ENCODE measurements at places on chromosomes 3 and 15.

DNA sequence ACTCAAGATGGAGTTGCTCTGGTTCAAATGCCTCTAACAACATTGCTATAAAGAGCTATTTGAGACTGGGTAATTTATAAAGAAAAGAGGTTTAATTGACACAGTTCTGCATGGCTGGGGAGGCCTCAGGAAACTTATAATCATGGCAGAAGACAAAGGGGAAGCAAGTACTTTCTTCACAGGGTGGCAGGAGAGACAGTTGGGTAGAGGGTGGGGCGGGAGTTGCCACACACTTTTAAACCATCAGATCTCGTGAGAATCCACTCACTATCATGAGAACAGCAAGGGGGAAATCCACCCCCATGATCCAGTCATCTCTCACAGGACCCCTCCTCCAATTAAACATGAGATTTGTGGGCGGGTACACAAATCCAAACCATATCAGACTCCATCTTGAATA lies 30.7 kb downstream of the MAP2K5 start:
- DNase-seq: no peak

DNA sequence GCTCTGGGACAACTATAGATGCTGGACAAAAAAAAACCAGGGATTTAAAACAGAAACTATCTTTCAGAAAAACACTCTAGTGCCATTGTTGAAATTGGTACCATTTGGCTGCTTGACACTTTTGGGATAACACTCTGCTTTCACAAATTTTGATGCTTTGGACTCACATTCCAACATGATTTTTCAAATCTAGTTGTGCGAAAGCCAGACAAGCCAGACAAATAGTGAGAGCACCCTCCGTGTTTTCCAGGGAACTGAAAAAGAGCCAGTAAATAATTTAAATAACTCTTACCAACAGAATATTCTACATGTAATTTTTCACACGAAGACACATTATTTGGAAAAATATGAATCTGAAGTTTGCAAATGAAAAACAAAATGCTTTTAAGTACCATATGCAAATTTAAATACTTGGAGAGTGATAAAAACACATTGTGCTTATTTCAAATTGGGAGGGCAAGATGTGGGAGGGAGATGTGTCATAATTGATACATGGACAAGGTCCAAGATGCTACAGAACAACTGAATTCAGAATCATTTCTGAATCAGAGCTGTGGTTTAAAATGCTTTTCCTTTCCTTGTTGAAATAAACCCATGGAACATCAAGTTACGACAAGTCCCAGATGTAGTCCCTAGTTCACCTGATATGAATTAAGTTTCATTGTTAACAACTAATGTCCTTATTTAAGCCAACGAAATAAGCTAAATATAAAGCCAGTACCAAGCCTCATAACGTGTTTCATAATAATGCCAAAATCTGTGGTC lies 144.2 kb upstream of the SOX2 start:
- DNase-seq: no peak

DNA sequence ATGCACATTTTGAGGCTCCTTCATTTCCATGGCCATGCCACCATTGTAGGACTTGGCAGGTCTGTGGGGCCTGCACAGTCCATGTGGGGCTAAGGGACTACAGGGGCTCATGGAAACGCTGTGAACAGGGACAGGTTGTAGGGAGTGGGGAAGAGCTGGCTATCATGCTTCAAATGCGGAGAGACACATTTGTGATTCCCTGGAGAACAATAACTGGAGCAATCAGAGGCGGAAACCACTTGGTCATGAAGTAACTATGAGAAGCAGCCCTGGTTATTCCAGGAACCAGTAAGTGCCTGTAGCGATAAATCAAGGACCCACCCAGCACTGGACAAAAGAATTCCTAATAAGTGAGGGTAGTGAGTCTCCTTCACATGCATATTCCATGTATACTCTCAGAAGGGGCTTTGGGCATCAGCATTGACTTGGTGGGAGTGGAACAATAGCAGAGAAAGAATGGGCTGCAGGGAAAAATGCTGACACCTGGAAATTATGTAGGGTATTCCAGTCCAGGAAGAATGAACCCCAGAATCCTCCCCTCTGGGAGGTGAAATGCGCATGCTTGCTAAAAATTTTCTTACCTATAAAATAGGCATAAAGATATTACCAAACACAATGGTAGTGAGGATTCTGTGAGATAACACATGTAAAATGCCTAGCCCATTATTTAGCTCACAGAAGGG lies 251.4 kb upstream of the ROPN1 start:
- DNase-seq: no peak

GRCh38 chr3:173826416-173826815 lies 428.9 kb downstream of the NLGN1 start:
- no peak for DNase-seq

DNA sequence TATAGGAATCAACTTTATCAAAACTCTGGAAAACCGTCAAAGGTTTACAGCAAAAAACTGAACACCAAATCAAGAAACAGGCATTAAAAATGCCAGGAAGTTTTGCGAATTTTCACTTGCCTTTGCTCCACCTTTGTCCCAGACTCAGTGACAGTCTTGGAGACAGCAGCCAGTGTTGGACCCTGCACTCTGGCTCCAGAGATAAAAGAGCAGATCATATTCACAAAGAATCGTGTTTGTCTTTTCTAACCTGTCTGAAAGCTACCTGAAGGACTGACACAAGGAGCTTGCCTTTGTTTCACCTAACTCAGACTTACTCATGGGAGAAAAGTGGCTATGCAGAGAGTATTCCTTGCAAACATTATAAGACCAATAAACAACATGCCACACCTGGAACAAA lies 74.0 kb upstream of the TCF12 start:
- no peak for DNase-seq
